Activated CD4-positive, alpha-beta T cell treated with anti-CD3 and anti-CD28 coated beads, Interleukin-2, amount 10 ng/mL, durations not matched to agents 7 days and 5 days (primary cell): ENCODE measurements at places on chromosomes 7 and 10.
A peak's percentile ranks its signal among the peaks of the same experiment; 100 is the strongest.

- peak; percentile 7 for DNase-seq
Measured at GRCh38 chr7:129258649-129259389, 34.0 kb downstream of the AHCYL2 start.

GRCh38 chr7:85068799-85069198, 118.1 kb downstream of the SEMA3D start:
- DNase-seq, result no peak

DNA sequence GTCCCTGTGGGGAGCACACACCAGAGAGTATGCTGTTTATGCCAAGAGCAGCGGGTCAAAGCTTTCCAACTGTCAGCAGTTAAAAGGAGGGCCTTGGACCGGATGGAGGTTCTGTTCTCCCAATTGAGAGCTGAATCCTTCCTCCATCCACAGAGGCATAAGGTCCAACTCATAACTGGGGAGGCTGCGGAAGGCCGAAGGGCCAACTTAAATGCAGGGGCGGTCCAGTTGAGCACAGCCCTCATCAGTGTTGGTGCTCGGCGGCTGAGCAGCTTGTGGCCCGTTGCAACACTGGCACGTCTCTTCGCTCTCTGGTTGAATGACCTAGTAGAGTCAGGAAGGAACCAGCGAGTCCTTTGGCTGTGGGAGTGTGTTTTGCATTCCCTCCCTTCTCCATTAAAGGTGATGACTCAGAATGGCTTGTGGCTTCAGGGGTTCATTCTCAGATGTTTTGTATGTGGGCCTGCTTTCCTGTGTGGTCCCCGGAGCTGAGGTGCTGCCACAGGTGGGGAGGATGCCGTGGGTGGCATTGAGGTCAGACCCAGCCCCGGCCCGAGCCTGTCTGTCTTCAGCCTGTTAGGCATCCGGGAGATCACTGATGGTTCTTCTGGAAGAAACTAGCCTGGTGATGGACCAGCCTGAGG, 44.8 kb upstream of the DMBT1 start:
- peak; percentile 58 for DNase-seq

DNA sequence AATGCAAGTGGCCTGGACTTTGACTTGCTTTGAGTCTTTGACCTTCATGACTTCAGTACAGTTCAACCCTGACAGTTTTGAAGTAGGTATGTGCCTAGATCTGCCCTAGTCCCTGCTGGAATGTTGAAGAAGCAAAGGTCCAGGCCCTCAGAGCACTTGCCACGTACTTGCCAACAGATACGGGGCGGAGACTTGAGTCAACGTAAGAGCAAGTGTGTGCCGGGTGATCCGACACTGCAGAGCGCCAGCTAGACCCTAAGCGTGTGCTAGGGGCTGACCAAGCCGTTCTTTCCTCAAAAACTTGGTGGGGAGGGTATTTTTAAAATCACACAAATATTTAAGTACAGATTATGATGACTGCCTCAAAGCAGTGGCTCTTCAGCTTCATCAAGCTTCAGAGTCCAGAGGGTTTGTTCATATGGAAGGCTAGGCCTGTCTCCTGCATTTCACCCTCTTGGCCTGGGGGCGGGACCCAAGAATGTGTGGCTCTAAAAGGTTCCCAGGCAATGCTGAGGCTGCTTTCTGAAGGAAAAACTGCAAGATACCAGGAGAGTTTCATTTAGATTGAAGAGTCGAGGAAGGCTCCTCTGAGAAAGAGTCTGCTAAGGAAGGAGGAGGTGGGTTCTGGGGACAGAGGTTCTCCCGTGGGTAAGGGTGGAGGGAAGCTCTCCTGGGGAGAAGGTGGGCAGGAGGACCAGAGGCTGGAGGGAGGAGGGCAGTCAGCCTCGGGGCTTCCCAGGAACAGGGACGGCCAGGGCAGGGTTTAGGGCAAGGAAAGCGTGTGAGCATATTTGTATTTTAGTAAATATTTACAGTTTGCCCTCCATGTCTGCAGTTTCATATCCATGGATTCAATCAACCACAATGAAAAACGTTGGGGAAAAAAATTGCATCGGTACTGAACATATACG, 160.3 kb downstream of the EGFR start:
- no peak for DNase-seq

GRCh38 chr10:110709444-110709828, 65.3 kb downstream of the RBM20 start:
- DNase-seq, result no peak

GRCh38 chr10:26212511-26212910, 4.1 kb upstream of the GAD2 start:
- no peak for DNase-seq

DNA sequence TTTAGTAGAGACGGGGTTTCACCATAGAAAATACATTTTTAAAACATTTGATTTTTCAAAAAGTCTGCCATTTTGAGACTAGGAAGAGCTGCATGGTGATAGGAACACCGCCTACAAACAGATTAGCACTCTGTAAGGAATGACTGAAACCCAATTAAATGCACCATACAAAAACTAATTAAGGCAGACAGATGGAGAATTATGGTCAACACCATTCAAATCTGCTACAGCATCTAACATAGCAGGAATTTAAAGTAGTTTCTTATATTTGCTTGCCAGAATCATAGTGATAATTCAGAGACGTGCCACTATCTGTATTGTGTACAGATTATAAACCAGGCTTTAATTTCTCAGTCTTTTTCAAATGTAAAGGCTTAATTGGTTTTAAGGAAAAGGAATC, 68.2 kb downstream of the ENO4 start:
- DNase-seq, result no peak

DNA sequence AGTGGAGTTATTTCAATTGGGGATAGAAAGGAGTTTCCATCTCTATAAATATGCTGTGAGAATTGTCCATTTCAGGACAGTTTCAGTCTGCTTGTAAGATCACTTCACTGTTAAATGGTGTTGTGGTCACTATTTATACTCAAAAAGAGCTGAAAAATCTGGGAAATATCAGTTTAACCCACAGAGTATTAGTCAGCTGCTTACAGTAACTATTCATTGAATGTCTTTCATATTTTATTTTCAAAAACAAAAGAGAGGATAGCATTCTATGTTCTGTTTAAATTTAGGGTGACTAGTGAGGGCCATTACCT, 85.4 kb upstream of the PLXDC2 start:
- DNase-seq, result no peak
